ENCODE measurements at places on chromosomes 5 and 9.
A peak's percentile ranks its signal among the peaks of the same experiment; 100 is the strongest.

GRCh38 chr5:149220750-149221149 lies 50.9 kb upstream of the AFAP1L1 start:
- no peak for DNase-seq

- DNase-seq = no peak
Measured at GRCh38 chr5:88391116-88391515, 122.5 kb upstream of the TMEM161B start.

DNA sequence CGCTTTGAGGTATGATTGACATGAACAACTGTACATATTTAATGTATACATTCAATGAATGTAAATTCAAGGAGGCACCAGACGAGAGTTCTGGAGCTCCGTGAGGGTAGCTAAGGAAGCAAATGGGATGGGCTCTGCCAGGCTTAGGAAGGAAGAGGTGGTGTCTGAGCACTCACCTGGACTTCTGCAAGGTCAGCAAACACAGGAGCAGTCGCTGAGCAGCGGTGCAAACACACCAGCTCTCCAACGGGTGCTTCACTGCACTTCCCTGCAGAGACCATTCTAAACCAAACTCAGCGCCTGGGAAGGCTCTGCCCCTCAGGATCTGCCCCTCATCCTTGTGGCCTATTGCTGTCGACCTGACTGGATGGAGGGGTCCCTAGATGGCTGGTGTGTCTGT lies 101.5 kb downstream of the COL23A1 start:
- DNase-seq = no peak

- no peak for DNase-seq
Measured at GRCh38 chr5:157454273-157454672, 5.7 kb upstream of the NIPAL4 start.

- DNase-seq = peak; percentile 84
Measured at GRCh38 chr5:109105631-109106267, 304.0 kb downstream of the PJA2 start.

GRCh38 chr5:174614500-174615135 lies 109.8 kb upstream of the MSX2 start:
- DNase-seq = no peak

GRCh38 chr5:31487506-31487905 lies 44.4 kb downstream of the DROSHA start:
- DNase-seq = no peak

DNA sequence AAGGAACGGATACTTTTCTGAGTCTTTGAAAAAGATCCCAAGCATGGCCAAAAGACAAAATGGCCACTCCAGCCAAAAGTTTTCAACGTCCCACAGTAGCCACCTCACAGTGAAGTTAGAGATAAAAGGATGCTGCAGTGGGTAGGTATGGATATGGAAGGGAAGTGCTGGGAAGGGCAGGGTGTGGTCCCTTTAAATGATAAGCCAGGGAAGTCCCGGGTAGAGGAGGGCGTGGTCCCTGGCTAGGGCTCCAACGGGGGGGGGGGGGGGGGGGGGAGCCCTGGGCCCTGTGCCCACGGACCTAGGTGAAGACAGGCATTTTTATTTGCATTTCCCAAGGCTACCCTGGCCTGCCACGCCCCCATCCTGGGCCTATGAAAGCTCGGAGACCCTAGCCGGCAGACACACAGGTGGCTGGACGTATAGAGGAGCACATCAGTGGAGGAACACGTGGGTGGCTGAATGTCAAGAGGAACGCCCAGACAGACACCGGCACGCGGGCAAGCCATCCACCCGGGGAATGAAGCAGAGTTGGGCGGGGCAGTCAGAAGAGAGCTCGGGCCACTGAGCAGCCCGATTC lies 306.7 kb downstream of the NFIB start:
- DNase-seq = no peak

DNA sequence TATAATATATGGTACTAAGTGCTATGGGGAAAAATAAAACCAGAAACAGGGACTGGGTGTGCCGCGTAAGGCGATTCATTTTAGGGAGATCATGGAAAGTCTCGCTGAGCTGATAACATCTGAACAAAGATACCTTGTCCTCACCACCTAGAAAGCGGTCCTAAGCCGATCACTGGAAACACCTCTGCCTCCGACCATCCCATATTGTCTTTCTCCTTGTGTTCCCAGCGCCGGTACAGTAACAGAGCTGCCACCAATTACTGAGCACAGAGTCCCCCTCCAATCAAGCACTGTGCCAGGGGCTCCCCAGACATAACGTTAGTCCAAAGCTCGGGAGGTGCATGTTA lies 704 bp downstream of the CCDC112 start:
- DNase-seq = no peak

- DNase-seq = no peak
Measured at GRCh38 chr5:163024936-163025335, 412.5 kb upstream of the CCNG1 start.

DNA sequence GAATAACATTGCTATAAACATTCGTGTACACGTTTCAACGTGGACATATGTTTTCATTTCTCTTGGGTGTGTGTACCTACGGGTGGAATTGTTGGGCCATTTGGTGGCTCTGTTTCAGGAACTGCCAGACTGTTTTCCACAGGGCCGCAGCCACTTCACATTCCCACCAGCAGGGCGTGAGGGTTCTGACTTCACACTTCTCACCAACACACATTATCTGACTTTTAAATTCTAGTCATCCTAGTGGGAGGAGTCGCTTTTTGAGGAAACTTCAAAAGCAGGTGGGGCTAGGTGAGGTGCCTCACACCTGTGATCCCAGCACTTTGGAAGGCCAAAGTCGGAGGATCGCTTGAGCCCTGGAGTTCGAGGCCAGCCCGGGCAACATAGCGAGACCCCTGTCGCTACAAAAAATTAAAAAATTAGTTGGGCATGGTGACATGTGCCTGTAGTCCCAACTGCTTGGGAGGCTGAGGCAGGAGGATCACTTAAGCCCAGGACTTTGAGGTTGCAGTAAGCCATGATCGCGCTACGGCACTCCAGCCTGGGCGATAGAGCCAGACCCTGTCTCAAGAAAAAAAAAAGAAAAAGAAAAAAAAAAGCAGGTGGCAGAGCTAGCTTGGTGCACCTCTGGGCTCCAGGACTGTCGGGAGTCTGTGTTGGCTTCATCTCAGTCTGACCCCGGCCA lies 28.5 kb downstream of the TSPAN17 start:
- DNase-seq = peak; percentile 42

- DNase-seq = no peak
Measured at GRCh38 chr5:129639331-129639730, 108.6 kb upstream of the MINAR2 start.

GRCh38 chr5:41809128-41809527 lies 61.1 kb downstream of the OXCT1 start:
- no peak for DNase-seq

DNA sequence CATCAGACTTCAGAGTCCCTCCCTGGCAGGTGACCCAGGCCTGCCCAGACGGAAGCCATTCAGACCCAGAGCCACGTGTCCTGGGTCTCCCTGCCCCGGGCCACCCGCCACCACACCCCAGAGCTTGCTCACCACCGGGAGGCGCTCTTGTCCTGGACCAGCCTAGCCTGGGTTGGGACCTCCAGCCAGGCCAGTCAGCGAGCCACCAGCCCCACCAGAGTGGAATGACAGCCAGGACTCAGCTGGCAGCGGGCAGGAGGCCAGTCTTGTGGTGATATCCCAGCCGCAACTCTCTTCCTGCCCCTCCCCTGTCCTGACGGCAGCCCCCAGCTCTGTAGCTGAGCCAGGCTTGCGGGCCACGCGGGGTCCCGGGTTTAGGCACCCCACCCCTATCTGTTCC lies 1.7 kb upstream of the PTGDS start:
- no peak for DNase-seq

- peak; percentile 2 for DNase-seq
Measured at GRCh38 chr9:2907411-2907810, 63.5 kb upstream of the PUM3 start.

DNA sequence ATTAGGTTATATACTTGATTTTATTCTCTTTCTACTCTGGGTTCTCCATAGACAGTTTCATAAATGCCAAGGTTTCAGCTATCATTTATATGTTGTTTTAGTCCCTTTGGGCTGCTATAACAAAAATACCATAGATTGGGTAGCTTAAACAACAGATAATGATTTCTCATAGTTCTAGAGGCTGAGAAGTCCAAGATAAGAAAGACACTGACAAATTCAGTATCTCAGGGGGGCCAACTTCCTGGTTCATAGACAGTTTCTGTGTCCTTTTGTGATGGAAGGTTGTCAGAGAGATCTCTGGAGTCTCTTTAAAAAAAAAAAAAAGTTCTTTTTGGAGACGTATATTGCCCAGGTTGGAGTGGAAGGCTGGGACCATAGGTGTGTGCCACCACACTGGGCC lies 113.3 kb downstream of the SCAMP1 start:
- DNase-seq = no peak

DNA sequence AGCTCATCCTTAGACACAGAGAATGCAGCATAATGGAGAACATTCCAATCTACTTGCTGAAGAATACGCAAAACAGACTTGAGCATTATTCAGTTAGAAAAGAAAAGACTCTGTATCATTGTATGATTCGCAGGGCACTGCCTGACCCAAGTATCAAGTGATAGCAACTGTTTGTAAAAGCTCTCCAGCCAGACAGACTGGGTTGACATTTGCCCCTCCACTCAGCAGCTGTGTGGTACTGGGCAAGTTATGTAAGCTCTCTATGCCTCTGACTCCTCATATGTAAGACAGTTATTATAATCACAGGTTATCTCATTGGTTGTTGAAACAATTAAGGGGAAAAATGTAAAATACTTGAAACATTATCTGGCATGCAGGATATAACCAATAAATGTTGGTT lies 505.0 kb downstream of the ELAVL2 start:
- DNase-seq = no peak

DNA sequence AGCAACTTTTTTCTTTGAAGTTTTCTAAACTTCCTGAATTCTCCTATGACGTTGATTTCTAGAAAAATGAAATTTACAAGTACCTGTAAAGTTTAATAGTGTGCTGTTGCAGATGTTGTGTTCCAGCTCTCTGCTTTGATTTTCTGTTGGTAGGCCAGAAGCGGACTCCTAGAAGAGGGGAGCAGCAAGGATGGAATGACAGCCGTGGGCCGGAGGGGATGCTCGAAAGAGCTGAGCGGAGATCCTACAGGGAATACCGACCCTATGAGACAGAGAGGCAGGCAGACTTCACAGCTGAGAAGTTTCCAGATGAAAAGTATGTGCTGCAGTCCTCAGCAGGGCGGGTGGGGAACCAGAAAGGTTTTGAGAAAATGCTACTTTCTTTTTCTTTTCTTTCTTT lies 8.3 kb downstream of the HABP4 start:
- DNase-seq = no peak

GRCh38 chr5:177519463-177520235 lies 2.9 kb upstream of the DDX41 start:
- no peak for DNase-seq

- DNase-seq = no peak
Measured at GRCh38 chr5:93053825-93054224, 527.2 kb downstream of the NR2F1-AS1 start.

- DNase-seq = no peak
Measured at GRCh38 chr9:114837923-114838322, 32.1 kb upstream of the TNFSF15 start.

All from EL (cell line).